Right cardiac atrium (tissue), 5 donors: ENCODE measurements at places on chromosomes 7 and 10.
A peak's percentile ranks its signal among the peaks of the same experiment; 100 is the strongest.

- DNase-seq = peak; percentile 84
Observed at GRCh38 chr7:100604976-100605911, 3.1 kb downstream of the PCOLCE start.

GRCh38 chr10:62264702-62265436 lies 3.8 kb downstream of the RTKN2 start:
- DNase-seq = no peak

DNA sequence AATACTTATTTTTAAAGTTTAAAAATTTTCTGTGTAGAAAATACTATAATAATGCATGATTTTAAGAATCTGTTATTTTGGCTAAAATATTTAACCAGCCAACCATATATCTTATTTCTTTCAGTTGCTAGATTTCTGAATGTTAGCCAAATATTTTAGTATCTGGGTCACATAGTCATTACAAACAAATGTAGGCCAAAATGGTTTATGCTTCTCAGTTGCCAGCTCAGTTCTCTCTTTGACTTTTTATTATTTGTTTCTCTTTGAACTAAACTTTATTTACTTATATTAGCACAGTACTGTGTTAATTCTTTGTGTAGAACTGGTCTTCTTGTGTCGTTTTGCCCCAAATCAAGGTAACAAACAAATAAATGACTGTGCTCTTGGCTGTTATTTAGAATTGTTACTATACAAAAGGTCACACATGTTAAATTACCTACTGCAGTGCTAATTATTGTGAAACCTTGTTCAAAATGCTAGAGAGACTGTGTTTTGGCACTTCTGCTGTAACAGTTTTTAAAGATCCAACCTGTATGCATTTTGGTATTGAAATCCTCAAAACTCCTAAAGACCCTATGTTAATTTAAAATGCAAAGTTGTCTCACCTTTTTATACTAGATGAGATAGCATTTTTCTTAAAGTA lies 39.8 kb downstream of the ZEB1 start:
- DNase-seq = no peak

GRCh38 chr7:121500360-121501058 lies 104.4 kb upstream of the FAM3C start:
- no peak for DNase-seq

GRCh38 chr7:91348711-91349110 lies 84.5 kb downstream of the FZD1 start:
- no peak for DNase-seq

GRCh38 chr7:100584054-100584682 lies 1.8 kb downstream of the LRCH4 start:
- DNase-seq = peak; percentile 50

DNA sequence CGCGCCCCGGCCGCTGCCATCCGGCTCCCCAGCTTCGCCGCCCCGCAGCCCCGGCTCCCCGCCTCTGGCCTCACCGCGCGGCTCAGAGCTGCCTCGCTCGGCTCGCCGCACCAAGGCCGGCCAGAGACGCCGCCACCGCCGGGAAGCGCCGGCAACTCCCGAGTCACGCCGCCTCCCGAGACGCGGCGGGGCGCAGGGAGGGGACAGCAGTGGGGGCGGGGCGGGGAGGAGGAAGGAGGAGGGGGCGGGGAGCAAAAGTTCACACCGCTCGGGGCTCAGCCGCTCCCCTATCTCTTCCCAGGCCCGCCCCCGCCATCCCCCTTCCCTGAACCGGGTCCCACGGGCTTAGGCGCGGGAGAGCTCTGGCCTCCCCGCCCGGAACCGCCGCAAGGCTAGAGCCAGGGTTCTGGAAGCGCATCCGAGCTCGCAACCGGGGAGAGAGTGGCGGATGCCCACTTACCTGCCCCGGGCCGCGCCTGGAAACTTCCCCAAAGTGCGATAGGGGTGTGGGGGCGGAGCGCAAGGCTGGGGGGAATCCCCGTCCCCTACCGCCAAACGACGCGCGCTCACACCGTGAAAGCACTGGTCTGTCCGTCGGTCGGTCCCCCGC lies 1.0 kb downstream of the CHST15 start:
- peak; percentile 67 for DNase-seq

DNA sequence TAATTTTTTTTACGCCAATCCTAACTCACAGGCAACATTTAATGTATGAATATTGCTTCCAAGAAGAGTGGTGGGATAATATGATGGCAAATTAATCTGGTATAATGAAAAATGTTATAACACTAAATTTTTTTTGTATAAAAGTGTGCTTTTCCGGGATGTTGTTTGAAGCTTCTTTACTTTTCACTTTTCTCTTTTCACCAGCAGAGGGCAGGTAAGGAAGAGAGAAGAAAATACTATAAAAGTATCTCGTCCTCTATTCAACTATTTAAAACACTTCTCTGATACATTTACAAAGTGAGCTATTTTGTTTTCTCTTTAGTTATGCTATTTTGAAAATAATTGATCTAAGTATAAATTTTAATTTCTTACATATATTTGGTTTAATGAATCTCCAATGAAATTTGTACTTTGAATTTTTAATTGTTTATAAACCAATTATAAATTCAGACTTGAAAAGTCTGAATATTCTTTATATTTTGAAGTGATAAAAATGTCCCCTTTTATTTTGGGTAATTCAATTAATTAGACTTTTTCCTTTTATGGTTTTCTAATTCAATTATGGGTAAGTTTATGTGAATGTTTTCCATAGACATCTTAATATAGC lies 20.7 kb upstream of the CFTR start:
- DNase-seq = no peak

DNA sequence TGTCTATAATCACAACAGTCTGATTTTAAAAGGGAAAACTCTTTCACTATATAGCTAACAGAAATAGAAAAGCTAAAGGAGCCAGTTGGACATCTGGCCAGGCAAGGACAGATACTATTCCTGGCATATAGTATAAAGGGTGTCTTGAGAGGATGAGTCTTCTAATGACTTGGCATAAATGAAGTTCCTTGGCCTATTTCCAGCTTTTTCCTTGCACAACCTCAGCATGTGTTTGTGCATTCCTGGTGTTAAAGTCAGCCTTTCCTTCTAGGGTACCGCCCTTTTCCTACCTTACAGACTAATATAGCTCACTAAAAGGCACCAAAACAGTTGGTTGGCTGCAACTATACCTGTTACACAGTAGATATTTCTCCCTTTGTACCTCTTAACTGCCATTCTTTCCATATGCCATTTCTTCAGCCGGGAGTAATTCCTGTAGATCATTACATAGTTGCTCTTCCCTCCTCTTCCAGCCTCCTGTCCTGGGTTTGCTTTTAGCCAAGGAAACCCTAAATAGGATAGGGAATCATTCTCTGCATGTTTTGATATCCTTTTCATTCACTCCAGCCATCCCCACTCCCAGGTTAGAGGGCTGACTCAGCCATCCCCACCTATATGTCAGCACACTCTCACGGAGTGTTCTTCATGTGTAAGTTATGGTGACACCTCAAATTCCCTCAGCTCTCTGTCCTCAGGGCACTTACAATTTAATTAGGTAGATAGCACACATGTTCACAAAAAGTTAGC lies 102.1 kb upstream of the MDFIC start:
- no peak for DNase-seq

- peak; percentile 84 for DNase-seq
Observed at GRCh38 chr10:80133206-80133605, 676 bp downstream of the PLAC9 start.

DNA sequence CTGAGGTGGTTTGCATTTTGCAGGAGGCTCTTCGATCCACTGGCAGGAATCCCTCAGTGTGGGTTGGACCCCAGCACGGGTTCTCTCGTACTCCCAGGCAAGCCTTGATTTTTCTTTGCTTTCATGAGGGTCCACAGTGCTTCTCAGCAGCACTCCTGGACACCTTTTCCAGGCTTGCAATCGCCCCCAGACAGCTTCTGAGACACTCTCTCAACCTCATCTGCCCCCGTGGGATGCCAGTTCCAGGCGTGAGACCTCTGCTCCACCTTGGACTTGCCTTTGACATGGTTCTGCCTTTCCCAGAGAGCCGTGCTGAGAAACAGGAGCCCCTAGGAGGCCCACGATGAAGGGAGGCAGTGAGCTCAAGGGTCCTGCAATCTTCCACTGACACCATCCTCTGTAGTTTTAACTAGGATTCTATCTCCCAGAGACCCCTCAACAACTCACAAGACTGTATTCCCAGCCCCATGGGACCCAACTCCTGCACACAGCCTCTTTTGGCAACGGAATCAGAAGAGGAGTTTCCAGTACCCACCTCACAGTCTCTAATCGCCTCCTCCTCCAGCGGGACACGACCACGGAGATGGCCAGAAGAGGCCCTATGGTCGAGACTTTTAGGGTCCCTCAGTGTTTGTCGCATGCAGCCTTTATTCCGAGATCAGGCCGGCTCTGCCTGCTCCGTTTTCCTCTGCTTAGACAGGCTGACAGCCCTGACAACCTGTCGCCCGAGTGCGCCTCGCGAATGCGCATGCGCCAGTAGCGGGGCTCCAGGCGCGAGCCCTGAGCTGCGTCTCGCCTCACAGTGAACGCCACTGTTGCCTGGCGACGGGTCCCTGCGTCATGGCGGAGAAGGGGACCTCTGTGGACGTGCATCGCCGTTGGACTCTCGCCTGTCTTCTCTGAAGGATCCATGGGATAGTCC lies 26.0 kb upstream of the ZNF273 start:
- DNase-seq = peak; percentile 75

DNA sequence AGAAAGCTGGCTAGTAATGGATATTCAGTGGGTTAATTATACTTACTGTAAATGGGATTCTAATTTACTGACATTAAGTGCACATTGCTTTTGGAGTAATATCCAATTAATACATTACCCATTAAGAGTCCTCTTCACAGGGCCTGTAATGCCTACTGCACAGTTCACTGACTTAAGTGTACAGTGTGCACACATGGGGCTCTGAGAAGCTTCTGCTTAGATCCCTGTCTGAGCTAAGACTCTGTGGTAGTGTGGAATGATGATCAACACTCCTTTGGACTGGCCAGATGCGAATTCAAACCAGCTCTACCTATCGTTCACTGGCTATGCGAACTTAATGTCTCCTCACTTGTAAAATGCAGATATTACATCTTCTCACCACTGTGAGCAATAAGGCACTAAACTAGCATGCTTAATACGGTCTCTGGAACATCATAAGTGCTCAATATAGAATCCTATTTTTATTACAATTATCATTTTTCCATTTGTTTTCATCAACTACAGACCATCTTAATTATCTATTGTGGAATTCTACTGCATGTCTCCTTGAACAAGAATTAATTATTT lies 53.8 kb upstream of the SEC61G start:
- DNase-seq = no peak
